SHP77 treated with DMSO at 0.1 percent for 48 hours (cell line): ENCODE measurements at places on chromosomes 2 and 18.

DNA sequence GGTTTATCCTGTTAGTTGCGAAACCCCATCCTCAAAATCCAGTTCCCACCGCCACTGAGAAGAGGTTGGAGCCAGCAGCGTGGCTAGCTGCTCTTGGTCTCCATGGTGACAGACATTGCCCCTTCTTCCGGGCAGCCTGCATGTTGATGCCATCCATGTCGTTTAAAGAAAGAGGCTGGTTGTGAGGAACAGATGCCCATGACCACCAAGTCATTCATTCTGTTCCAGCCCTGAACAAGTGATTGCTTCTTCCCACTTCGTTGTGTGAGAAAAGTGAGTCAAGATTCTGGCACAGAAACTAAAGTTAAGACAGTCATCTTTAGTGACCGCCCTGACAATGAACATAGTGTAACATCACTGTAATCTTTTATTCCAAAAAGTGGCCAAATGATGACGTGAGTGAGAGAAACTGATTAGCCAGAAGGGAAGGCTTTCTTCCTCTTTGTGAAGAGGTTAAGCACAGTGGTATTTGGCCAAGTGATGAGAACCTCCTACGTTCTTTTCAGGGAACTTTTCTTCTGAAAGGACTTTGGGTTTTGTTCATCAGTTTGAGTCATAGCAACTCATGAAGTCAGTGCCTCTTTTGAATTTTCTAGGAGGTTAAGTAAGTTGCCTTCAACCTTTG is 272.5 kb downstream of the GALR1 start:
- no peak for DNase-seq

DNA sequence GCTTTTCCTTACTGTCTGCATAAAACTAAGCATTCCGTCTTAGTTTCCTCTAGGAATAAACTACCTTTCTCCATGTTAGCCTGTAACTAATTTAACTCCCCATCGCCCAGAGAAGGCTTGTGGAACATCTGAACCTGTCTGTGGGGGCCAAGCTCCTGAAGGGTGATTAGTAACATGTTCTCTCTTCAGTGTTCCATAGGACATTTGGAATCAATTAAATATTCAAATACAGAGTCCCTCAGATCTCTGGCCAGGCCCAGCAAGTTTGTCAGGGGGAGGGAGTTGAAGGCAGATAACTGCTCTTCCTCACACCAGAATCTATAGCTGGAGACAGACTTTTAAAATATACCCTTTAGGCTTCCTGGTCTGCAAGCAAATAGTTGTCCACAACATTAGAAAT is 8.8 kb downstream of the RDH14 start:
- DNase-seq, result no peak

DNA sequence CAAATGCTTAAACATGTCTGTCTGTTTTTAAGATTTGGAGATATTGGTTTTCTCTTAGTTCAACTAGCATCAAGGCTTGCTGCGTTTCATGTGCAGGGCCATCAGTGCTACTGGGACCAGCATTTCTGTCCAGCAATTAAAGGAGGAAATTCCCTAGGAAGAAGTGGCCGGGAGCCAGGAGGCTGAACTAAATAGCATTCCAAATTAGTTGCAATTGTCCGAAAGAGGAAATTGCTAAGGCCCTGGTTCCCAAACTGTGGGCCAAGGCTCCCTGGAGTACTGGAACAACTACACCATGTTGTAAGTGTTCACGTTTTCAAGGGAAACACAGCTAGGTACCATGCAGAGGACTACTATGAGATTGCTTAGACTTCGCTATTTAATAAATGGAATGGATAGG is 257.9 kb downstream of the PTPRM start:
- no peak for DNase-seq

DNA sequence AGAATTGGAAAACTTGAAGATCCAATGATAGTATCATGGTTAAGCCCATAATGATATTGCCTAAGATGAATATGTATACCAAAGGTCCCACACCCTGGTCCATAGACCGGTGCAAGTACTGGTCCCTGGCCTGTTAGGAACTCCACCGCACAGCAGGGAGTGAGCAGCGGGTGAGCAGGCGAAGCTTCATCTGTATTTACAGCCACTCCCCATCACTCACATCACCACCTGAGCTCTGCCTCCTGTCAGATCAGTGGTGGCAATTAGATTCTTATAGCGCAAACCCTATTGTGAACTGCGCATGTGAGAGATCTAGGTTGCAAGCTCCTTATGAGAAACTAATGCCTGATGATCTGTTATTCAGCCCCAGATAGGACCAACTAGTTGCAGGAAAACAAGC is 402.4 kb downstream of the EPHA4 start:
- DNase-seq, result no peak

GRCh38 chr18:68034296-68034695 is 517.8 kb upstream of the DSEL start:
- DNase-seq, result no peak

DNA sequence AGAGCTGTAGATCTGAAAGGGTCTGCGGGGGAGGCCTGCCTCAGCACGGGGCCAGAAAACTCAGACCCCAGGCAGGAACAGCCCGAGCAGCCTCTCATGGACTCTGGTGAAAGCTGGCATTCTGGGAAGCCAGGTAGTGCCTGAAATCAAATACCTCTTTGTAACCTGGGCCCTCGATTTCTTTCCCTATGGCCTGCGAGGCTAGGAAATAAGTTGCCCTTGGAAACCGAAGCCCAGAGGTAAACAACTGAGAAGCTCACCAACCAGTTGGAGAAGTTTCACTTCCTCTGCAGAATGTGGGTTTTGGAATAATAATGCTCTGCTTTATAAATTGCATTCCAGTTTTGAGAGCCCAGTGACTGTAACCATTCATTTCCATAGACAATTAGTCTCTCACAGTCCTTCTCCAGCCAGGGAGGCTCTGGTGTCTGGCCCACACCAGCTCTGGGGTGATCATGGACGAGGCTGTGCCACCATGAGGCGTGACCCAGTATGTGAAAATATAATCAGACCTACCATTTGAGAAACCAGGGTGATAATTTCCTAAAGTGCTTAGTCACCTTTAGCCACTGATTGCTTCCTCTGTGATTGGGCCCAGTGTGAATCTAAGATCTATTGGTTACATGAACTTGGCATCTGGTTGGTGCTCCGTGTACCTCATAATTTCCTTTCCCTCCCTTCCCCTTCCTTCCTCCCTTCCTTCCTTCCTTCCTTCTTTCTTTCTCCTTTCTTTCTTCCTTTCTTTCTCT is 133.1 kb upstream of the PELI1 start:
- no peak for DNase-seq

GRCh38 chr2:23669413-23670244 is 257.3 kb downstream of the ATAD2B start:
- no peak for DNase-seq

GRCh38 chr2:88666576-88666975 is 24.9 kb upstream of the RPIA start:
- DNase-seq, result no peak

DNA sequence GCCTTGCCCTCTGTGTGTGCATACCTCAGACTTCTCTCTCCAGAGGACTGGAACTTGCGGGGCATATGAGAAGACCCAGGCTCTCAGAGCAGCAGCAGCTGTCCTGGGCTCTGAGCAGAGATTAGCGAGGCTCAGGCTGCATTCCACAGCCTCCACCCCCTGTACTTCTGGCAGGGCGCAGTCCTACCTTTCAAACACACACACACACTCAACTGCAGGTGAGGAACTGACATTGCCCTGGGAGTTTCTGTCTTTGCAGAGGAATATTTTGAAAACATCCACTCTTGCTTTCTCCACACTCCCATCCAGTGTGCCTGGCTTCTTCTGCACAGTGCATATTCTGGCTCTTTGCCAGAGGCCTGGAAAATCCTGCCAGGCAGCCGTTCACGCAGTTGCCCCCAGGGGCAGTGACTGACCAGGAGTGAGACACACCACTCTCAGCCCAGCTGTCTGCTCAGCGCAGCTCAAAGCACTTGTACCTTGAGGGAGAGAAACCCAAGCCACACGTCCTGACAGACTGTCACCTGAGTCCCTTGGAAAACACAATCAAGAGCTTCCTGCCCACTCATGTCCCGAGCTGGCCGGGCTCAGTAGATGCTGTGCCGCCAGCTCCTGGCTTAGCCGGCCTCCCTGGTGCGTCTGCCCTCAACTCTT is 460.8 kb downstream of the RNF144A start:
- DNase-seq, result peak; percentile 90

GRCh38 chr2:175414191-175414881 is 232.8 kb upstream of the ATP5MC3 start:
- no peak for DNase-seq

DNA sequence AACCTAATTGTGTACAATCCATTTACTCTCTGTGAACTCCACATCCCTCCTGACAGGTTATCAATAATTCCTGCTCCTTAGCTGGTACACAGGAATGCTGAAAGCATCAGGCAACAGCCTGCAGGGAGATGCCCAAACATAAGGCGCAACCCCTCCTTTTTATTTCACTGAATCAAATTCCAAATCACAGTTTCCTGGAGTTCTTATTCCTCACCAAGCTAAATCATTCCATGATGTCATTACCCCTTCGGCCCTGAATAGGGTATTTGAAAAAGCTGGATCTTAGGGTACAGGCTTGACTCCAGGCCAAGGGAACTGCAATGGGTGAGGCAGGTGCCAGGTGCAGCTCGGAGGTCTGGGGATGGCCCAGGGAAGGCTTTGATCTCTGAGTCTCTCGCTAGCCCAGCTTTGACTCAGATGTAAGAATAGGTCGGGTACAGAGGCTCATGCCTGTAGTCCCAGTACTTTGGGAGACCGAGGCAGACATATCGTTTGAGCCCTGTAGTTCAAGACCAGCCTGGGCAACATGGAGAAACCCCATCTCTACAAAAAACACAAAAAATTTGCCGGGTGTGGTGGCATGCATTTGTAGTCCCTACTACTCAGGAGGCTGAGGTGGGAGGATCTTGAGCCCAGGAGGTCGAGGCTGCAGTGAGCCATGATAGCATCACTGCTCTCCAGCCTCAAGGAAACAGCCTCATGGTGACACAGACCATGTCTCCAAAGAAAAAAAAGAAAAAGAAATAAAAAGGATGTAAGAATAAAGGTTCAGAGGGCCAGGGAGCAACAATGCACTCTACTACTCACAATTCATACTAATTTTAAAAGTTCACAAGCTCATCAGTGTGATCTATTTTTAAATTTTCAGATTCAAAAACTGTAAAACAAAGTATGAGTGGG is 6.8 kb downstream of the FHL2 start:
- DNase-seq, result no peak

DNA sequence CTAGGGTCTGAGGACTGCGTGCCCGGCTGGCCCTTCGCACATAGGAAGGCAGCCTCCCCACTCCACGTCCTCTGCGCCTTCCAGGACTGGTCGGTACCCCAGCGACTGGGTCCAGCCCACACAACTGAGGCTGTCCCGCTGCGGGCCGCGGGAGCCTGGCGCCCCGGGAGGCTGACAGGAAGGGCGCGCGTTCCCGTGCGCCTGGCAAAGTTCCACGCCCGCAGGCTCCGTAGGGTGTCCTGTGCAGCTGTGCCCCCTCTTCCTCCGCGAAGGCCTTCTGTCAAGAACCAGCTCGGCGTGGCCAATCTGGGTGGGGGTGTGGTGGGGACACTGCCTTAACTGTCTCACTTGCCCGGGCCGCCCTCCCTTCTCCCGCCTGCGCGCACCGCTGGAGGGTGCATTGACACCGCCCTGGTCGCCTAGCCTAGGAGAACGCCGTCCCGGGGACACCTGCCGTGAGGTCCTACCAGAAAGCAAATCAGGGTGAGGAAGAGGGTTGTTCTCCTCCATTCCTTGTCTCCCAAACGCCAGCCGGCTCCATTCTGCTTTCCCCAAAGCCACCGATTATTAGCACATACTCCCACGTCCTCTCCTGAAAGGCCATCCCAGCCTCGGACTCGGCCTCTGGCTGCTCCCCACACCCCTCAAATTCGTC is 618 bp upstream of the LYPD1 start:
- no peak for DNase-seq

- no peak for DNase-seq
Measured at GRCh38 chr2:121450301-121450700, 80.4 kb upstream of the RNU4ATAC start.

DNA sequence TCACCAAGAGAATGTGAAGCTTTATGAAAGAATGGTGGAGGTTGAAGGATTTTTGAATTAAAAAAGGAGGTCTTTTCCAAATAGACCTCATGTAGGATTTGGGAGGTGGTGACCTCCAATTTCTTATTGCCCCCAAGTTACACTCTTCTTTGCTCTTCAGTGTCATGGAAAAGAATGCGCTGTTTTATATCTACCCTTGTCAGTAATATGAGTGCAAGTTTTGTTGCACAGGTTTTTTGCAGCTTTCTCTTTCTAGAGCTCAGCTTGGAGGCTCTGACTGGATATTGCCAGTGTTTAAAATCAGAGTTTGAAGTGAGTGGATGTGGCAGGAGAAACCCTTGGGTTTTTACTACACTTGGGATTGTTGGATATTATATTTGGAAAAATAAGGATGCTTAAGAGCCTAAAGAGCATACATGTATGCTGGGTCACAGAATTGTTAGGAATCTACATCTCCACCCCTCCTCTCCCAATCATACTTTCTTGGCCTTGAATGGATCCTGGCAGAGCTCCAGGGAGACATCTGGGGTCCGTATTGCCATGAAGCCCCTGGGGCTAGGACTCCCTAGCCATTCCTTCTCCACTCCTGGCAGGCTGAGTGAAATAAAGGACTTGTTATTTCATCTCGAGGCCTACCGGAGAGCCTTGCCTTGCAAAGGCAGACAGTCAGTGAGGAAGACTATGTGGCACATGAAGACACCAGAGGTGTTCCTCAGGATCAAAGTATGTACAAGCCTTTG is 43.8 kb downstream of the APOB start:
- no peak for DNase-seq

GRCh38 chr2:120605231-120605935 is 130.3 kb upstream of the GLI2 start:
- peak; percentile 49 for DNase-seq

DNA sequence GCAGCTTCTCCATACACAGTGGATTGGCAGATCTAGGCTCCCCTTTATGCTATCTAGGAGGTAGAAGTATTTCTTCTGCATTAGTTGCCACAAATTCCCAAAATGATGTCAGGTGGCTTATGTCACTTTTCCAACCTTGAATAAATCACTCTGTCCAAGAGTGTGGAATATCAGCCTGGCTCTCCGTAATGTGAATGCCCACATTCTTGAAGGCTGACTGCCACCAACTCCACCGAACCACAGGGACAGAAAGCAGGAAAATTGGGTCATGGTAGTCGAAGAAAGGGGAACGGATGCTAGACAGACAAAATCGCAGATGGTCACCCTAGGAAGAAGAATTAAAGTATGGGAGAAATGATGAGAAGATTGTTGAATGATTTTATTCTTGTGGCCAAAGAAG is 624.9 kb upstream of the CDH2 start:
- no peak for DNase-seq

DNA sequence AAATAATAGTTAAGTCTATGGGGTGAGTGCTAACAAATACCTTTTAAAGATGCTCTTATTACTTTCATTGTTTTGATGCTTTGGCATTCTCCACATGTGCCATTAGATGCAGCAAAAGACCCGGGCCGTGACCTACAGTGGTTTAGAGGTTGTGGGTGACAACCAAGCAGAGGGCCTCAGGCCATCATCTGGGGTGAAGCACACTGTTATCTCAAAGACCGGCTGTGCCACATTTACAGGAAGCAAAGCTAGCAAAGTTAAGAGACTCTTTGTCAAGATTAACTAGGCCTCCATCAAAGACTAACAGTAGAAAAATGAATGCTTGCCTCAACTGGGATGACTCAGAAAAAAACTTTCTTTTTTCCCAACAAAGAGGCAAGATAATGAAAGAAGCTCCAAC is 695.3 kb downstream of the SATB2 start:
- DNase-seq, result no peak

GRCh38 chr2:219400562-219400961 is 12.8 kb upstream of the DNPEP start:
- DNase-seq, result no peak

GRCh38 chr2:63692002-63692606 is 103.3 kb downstream of the MDH1 start:
- no peak for DNase-seq
